ENCODE measurements at places on chromosomes 3 and 15. TPM values are rescaled to one million over a fixed set of nuclear protein-coding genes. Genes with fewer than 3 reads are reported as not detected.

Gene ASB14
- not detected for total RNA-seq

- DNase-seq: no peak
Observed at GRCh38 chr3:119229190-119229589, 11.5 kb downstream of the B4GALT4 start.

DNA sequence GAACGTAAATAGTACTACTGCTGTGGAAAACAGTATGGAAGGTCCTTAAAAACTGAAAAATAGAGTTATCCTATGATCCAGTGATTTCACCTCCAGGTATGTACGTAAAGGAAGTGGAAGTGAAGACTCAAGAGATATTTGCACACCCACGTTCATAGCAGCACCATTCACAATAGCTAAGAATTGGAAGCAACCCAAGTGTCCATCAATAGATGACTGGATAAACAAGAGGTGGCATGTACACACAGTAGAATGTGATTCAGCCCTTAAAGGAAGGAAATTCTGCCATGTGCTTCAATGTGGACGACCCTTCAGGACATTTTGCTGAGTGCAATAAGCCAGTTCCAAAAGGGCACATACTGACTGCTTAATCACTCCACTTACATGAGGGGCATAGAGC is 188.3 kb downstream of the APBA2 start:
- DNase-seq: peak; percentile 94

GRCh38 chr15:23694592-23694991 is 7.5 kb upstream of the NDN start:
- DNase-seq: no peak

DNA sequence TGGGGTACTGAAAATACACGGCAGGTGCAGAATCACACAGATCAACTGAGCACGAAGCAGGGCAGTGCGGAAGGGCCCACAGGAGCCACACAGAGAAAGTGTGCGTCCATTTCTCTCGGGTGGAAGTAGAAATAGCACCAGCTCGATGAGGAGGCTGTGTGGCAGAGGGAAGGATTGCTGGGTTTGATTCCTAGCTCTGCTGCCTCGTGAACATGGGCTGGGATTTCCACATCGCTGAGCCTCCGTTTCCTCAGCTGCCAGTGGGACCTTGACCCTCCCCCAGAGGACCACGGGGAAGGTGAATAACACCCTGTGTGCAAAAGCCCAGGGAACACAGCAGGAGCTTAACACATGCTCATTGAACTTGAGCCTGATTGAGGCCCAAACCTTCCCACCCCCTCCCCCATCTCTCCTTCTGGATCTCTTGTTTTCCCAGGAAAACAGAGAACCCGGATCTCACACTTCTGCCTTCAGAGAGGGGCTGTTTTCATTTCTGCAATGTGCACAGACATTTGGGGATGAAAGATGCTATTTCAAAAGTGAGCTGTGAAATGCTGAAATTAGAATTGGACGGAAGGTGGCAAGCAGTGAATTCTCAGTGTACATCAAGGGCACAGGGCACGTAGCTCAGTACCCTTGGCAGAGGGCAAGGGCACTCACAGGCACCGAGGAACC is 38.4 kb downstream of the ABTB1 start:
- no peak for DNase-seq

Gene CD200
- total RNA-seq: 11.8 TPM

Gene DCUN1D1
- 19.8 TPM for total RNA-seq

- DNase-seq: peak; percentile 72
Observed at GRCh38 chr15:57541805-57542504, 49.7 kb upstream of the MYZAP start.

DNA sequence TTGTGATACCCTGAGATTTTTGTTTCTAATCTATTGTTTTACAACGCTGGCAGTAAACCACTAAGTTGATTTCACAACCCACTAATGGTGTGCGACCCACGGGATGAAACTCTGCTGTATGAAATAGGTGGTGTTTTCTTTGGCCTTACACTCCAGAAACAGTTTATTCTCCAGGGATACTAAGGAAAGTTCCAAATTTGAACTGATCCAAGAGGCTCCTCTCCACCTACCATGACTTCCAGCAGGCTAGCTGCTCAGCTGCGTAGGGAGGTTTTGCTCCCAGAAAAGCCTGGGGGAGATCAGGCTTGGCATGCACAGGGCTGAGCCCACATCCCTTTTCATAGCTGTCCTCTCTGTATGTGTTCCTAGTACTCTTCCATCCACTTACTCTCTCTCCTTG is 71.5 kb downstream of the FAM174B start:
- no peak for DNase-seq

Gene SCG3
- total RNA-seq: 0.13 TPM

Gene FAM227B
- total RNA-seq: 3.0 TPM

DNA sequence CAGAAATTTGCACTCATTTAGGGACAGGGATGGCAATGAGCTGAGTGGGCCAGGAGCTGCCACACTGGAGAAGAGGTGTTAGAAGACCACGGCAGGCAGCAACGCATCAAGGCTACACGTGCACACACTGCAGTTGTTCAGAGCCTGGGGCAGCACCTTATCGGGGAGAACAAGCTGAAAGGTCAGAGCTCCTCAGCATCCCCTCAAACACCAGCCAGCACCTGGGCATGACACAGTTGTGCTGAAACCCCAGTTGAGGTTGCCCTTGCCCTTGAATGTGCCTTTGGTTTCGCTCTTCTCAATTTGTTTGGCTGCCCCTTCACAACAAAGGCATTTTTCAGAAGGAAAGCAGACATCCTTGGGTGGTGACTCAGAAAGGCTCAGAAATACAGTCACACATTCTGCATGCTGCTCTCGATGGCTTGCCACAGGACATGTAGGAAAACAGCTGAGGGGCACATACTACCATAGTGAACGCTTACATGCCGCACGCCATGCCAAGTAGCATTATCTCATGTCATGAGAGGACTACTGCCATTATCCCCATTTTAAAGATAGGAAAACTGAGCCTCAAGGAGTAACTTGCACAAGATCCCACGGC is 57.6 kb downstream of the ST8SIA2 start:
- DNase-seq: no peak

Gene CATSPER2
- total RNA-seq: 0.63 TPM

- no peak for DNase-seq
Observed at GRCh38 chr3:87135412-87135811, 91.7 kb upstream of the CHMP2B start.

- DNase-seq: no peak
Observed at GRCh38 chr3:195908694-195909581, 587 bp upstream of the TNK2 start.

- DNase-seq: peak; percentile 99
Observed at GRCh38 chr3:69051756-69052471, at the start of gene TMF1. TSS of gene TMF1 (minus strand) at chr3:69052333. CDS start at chr3:69052086, 247 bp downstream.

Gene C3orf49
- total RNA-seq: not detected

GRCh38 chr3:188539631-188540194 is 385.8 kb downstream of the LPP start:
- no peak for DNase-seq

DNA sequence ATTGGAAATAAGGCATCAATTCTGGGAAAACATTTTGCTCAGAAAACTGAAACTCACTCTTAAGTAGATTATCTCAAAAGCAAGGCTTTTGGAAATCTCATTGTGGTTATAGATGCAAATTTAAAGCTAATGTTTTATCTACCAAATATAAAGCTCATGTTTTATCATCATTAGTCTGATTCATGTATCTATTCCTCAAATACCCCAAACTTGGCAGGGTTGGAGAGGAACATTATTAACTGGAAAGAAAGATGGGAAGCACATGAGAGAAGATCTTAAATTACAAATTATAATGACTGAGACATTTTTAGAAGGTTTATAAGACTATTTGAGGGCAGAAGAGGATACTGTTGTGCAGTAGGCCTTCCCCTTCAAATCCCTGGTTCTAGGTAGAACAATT is 137.3 kb upstream of the TGFBR2 start:
- DNase-seq: no peak

Gene CIAO2A
- total RNA-seq: 44.4 TPM

GRCh38 chr15:31255176-31255510 is 71.5 kb upstream of the KLF13 start:
- DNase-seq: no peak

GRCh38 chr3:32276279-32276841 is 37.9 kb downstream of the CMTM8 start:
- DNase-seq: peak; percentile 65

Measured in dermis microvascular lymphatic vessel endothelial cell (primary cell).